ENCODE measurements at places on chromosomes 12 and 14. TPM values are rescaled to one million over a fixed set of nuclear protein-coding genes. Genes with fewer than 3 reads are reported as not detected.
A peak's percentile ranks its signal among the peaks of the same experiment; 100 is the strongest.

Gene CARMIL3
- 0.19 TPM for total RNA-seq

Gene IRAK3
- not detected for total RNA-seq

Gene SYNDIG1L
- not detected for total RNA-seq

Gene WASHC3
- 67.1 TPM for total RNA-seq

Gene SERPINA9
- not detected for total RNA-seq

Gene FOXG1
- total RNA-seq, result not detected

Gene CYP46A1
- 2.2 TPM for total RNA-seq

Gene SLC10A1
- not detected for total RNA-seq

Gene HSPA2
- 6.7 TPM for total RNA-seq

Gene PTPRO
- total RNA-seq, result 0.70 TPM

DNA sequence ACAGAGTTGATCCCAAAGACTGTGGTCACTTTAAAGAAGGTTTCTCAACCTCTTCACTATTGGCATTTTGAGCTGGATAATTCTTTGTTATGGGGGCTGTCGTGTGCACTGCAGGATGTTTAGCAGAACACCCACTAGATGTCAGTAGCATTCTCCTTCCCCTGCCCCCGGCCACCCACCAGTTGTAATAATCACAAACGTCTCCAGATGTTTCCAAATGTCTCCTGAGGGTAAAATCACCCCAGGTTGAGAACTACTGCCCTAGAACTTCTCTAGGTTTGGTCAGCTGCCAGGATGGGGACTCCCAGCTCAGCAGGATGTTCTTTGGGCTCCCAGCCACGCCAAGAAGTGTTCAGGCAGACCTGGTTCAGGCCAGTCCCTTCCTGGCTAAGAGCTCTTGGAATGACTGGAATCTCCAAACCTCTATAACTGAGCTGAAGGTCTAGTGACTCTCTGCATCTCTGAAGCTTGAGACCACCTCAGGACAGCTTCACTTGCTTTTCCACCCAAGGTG is 12.5 kb upstream of the AJUBA start:
- peak; percentile 34 for DNase-seq

GRCh38 chr12:5907807-5908206 is 37.3 kb downstream of the ANO2 start:
- DNase-seq, result no peak

GRCh38 chr12:26188127-26188526 is 7.2 kb upstream of the SSPN start:
- DNase-seq, result no peak

GRCh38 chr14:33810308-33810707 is 140.6 kb downstream of the EGLN3 start:
- DNase-seq, result no peak

- no peak for DNase-seq
Observed at GRCh38 chr14:69328765-69329164, 68.8 kb downstream of the GALNT16 start.

GRCh38 chr14:45727133-45727532 is 474.1 kb upstream of the MIS18BP1 start:
- no peak for DNase-seq

DNA sequence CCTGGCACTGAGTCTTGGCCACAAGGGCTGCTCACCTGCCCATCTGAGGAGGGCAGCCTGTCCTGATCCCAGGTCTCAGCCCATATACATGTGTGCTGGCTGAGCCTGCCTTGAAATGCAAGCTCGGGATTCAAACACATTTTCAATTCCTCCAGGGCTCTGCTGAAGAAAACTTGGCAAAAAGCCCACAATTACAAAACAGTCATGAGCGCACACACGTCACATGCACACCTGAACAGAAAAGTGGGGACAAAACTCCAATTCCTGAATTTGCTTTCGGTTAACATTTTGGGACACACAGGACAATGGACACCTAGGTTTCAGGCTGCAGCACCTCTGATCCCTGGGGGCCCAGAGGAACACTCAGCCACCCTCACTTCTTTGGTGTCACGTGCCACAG is 113.9 kb downstream of the RBM19 start:
- DNase-seq, result no peak

- no peak for DNase-seq
Observed at GRCh38 chr12:128903236-128903635, 50.0 kb downstream of the GLT1D1 start.

GRCh38 chr12:91332302-91332701 is 149.7 kb upstream of the DCN start:
- DNase-seq, result peak; percentile 23

DNA sequence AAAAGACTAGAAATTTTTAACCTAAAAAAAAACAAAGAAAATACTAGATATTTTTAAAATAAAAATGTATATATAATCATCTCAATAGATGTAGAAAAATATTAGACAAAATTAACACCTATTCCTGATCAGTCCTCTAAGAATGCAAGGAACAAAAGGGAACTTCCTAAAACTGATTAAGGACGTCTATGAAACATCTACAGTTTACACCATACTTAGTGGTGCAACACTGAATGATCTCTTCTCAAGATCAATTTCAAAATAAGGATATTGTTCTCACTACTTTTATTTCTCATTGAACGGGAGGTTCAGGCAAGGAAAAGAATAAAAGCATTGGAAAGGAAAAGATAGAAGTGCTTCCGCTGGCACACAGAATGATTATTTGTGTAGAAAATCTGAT is 16.0 kb downstream of the OLR1 start:
- no peak for DNase-seq

- DNase-seq, result no peak
Observed at GRCh38 chr14:94381149-94382030, 7.0 kb downstream of the SERPINA1 start.

DNA sequence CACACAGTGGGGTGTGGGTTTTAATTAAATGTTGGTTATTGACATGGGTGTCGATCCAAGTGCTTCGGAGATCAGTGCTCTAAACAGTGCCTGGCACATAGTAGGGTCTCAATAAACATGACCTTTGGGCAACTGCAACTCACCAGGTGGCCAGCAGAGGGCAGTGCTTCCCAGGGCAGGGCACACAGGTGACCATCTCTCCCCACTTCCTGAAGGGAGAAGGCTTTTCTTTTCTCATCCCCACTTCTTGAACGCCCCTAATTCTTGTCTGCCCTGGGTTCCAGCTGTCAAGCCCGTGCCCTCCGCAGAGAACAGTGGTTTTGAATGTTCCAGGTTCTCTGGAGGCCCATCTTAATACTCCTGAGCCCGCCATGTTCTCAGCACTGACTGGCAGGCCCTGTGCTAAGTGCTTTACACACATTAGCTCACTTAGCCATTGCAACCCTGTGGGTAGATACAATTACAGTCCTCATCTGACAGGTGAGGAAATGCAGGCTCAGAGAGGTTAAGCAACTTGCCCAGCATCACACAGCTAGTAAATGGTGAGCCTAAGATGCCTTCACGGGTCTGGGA is 16.3 kb downstream of the RAPGEF3 start:
- no peak for DNase-seq

GRCh38 chr12:11801643-11802042 is 152.2 kb downstream of the ETV6 start:
- no peak for DNase-seq

All from myocyte (in vitro differentiated cells).